ENCODE measurements at places on chromosomes 3 and 15.
A peak's percentile ranks its signal among the peaks of the same experiment; 100 is the strongest.

DNA sequence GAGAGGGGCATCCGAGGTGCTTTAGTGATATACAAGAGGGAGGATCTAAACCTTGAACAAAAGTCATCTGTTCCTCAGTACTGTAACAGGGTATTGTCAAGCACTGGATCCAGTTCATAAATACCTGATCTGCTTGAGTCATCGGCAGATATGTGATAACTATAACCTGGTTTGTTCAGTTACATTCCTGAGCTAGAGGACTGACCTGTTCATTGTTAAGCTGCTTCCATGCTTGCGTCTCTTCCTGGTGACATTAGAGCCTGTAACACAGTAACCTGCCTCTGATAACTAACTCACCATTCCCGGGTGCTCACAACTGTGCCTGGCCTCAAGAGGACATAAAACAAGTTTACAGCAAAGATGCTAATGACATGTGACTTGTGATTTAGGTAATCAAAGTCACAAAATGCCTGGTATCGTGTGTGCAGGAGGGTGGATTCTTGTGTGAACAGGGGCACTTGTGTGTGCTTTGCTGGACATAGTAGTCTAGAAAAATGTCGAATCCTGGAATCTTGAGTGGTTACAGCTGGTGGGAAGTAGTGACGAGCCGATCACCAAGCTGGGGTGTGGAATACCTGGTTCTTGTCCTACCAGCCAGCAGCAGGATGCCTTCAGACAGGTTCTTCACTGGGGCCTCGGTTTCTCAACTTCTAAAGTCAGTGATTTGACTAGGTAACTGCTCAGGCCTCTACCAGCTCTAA lies 30.9 kb upstream of the POLR2M start:
- peak; percentile 83 for DNase-seq

DNA sequence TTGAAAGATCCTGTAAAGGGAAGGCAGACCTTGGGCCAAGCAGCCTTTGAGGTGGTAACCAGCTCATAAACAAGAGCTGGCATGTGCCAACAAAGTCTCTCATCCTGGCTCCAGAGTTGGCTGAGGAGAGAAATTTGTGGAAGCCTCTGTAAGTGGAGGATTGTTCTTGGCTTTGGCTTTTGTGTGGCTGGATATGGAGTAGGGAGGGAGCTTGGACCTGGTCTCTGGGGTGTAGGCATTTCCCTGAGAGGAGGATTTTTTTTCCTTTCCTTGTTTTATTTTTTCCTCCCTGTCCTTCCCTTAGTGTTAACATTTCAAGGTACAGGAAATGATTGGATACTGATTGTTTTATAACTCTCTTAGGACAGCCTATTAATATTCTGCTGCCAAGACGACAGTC lies 60.8 kb downstream of the ZNF609 start:
- no peak for DNase-seq

DNA sequence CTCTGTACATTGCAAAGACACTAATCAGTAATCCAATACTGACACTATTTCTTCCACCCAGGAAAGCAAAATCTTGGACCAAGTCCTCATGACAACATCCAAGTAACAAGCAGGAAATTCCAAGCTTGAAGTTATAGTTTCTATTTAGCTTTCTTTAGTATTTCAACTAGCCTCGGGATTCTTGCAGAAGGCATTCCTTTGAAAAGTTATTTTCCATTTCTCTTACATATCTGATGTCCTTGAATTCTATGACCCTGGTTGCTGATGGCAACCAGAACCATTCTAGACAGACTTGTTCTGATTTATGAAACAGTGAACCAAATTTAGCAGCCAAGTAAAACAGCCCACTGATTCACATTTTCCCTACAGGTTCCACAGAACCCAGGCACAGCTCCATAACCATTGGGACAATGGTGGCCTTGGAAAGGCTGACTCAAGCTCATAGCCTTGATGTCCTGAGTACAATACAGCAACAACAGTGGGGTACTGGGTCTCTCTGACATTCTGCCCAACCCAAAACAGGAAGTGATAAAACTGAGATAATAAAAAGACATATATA lies 26.5 kb downstream of the P3H2 start:
- no peak for DNase-seq

GRCh38 chr15:61064651-61065050 lies 164.5 kb downstream of the RORA start:
- no peak for DNase-seq

- DNase-seq: no peak
These were observed 25.6 kb upstream of the MUSTN1 start for GRCh38 chr3:52860424-52860768.

- DNase-seq: no peak
These were observed 483.2 kb upstream of the FRG2C start for GRCh38 chr3:75180945-75181298.

DNA sequence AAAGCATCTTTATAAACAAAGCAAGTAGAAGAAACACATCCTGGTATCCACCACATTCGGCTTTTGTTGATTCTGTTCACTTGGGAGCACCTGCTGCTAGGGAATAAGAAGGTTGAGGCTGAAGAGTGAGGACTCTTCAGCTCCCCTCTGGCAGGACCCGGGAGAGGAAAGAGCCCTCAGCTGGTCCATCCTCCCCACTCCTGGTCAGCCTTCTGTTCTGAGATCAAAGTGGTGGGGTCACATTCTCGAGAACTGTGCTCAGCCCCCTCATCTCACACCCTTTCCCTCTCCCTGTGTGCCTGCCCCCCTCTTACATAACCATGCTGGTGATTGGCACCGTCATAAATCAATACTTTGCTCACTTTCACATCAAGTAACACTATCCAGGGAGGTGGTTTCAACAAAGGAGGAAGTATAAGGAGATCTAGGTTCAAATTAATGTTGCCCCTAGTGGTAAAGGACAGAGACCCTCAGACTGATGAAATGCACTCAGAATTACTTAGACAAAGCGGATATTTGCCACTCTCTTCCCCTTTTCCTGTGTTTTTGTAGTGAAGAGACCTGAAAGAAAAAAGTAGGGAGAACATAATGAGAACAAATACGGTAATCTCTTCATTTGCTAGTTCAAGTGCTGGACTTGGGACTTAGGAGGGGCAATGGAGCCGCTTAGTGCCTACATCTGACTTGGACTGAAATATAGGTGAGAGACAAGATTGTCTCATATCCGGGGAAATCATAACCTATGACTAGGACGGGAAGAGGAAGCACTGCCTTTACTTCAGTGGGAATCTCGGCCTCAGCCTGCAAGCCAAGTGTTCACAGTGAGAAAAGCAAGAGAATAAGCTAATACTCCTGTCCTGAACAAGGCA lies at the start of gene NR1I2:
Gene NR1I2 (plus strand): TSS at position 772 of the 869 bp plus-strand sequence.
- no peak for DNase-seq

DNA sequence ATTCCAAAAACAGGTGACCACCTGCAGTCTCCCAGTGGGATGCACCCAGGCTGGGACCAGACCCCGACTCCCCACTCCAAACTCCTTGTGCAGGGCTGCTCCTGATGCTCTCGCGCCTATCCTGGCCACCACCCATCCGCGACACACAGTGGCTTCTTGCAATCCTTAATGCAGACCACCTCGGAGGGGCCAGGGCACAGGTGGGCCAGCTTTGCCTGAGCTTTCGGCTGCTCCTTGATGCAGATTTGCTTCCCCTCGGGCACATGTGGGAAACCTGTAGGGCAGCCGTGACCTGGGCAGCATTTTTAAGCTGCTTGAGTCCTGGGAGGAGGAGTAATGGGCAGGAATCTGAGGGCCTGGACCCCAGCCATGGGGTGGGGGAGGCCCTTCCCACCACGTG lies 18.9 kb downstream of the SLC6A11 start:
- no peak for DNase-seq

GRCh38 chr3:194384569-194385001 lies 14.5 kb downstream of the GP5 start:
- DNase-seq: no peak

DNA sequence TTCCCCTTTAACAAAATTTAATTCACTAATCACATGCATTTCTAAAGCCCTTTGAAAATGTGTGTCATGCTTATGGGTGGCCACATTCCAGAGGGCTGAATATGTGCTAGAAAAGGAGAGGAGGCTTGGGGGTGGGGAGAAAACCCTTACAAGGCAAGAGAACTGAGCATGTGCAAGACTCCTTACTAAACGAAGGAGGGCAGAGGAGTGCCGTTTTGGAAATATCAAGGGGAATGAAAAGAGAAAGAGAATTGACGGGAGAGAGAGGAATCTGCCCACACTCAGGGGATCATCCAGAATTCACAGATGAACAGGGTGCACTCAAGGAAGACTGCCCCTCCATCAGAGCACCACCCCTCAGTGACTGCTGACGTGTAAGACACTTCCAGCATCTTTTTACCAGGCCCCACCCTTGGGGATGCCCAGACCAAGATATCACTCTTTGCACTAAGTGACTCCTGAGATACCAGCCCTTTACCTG lies 37.9 kb upstream of the TSC22D2 start:
- peak; percentile 98 for DNase-seq

- DNase-seq: peak; percentile 14
These were observed 10.2 kb downstream of the PLSCR5 start for GRCh38 chr3:146594843-146595482.

- DNase-seq: peak; percentile 29
These were observed 24.6 kb upstream of the MCCC1 start for GRCh38 chr3:183123891-183124290.

GRCh38 chr3:152113992-152114651 lies 154.6 kb upstream of the MBNL1 start:
- no peak for DNase-seq

DNA sequence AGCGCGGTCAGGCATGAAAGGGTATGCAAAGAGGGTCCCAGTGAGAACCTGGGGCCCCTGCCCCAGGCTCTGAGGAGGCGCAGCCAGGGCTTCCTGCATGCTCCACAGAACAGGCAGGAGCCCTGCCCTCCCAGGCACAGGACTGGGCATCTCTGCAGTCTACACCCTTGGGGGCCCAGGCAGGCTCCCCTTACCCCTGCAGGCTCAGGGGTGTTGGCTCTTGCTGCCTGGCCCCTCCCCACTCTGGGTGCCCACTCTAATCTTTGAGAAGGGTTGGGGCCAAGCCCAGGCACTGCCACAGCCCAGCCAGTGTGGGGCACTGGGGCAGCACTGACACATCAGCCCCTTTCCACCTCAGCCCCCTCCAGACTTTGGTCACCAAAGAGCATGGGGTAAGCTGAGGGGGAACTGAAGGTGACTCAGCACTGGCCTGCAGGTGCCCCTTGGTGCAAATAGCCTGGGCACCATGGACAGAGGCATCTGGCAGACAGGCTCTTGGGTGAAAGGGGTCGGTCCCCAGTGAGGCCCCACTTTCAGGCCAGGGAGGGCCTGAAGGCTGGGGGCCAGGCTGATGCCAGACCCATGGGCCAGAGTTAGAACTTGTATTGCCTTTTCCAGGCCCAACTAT lies 73.4 kb downstream of the NPAP1 start:
- no peak for DNase-seq

DNA sequence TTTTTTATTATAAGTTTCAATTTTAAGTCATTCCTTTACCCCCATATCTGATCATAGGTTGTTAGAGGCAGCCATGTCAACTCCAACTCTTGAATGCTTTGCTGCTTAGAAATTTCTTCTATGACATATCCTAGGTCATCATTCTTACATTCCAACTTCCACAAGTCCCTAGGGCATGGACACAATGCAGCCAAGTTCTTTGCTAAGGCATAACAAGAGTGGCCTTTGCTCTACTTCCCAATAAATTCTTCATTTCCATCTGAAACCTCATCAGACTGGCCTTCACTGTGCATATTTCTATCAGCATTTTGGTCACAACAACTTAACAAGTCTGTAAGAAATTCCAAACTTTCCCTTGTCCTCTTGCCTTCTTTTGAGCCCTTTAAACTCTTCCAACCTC lies 28.5 kb downstream of the TRIM42 start:
- no peak for DNase-seq

DNA sequence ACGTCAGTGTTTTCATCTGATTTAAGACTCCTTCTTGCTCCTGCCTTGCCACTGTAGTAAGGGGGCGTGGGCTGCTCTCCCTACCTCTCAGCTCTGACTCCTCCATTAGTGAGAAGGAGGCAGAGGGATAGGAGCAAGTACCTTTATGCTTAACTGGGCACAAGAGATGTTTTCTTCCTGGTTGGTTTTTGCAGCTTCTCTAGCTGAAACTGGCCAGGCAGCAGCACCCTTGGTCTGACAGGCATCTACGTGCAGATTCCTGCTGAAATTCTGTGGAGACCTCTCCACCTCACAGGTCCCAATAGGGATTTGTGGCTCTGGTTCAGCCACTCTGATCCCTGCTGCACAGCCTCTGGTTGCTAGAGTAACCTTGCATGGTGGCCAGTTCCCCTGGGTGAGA lies 132.5 kb downstream of the CACNA1D start:
- DNase-seq: peak; percentile 13

DNA sequence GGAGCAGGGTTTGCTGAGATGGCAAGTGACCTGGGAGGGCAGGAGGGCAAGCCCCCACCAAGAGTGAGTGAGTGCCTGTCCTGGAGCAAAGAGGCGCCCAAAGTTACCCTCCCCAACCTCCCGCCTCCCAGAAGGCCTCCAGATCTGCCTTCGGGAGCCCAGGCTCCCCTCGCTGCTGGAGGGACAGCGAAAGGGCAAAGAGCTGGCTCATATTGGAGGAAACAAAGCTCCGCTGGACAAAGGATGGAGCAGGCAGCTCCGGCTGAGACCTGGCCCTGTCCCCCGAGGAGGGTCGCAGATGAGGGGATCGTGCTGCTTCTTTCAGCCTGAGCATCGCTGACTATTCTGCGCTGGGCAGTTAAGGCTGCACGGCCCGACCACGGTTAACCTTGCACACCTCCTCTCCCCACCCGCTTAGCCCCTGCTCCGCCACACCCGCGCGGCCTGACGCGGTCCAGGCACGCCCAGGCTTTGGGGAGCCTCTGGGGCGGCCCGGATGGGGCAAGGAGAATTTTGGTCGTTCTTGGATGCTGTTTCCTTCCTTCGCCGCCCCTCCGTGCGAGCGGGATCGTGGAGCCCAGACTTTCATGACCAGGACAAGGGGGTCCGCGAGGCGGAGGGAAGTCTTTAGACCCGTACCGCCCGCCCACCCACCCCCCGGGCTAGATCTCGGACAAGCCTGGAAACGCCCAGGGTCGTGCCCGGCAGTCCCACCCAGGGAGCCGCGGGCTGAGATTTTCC lies 651 bp downstream of the PLCD1 start:
- DNase-seq: no peak

GRCh38 chr3:160291909-160292299 lies 66.7 kb downstream of the C3orf80 start:
- DNase-seq: no peak

DNA sequence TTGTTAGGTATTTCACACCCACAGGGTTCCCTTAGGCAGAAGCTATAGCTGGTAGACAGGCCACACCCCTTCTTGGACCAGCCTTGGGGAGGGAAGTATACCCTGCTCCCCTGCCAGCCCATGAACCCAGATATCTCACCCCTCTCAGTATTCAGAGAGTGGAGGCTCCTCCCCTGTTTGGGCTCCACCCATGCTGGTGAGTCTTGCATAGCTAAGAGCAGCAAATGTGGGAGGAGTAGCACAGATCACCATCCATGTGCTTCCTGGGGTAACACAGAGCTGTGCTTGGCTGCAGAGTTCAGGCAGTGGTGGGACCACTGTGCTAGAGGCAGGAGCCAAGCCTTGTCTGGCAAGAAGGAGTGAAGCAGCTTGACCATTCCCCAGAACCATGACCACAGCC lies 427.2 kb downstream of the ZIC1 start:
- no peak for DNase-seq

Data from kidney tubule cell (primary cell).